ENCODE measurements at places on chromosomes 2 and 18.

DNA sequence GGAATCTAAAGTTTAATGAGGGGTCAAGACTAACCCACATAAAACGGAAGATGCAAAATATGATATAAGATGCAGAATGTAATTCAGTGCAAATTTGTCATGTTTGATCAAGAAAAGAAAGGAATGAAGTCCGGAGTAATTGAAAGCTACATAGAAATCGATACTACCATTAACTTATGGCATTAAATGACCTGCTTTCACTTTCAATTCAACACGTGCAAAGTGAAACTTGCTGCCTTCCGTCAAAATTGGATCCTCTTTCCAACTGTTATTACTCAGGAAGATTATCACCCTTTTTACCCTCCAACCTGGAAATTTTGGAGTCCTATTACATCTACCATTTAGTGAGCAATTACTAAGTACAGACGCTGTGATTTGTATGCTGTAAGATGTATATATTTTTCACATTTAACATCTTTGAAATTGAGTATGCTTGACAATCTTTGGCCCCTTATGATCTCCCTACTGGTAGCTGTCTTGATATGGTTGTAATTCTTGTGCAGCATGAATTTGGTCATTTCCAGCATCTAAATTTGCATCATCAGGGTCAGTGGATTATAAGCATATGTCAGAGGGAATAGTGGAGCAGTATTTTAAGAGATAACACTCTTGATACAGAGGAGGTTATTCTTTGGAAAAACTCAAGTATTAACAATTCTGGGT lies 18.6 kb downstream of the UNC80 start:
- DNase-seq: no peak

GRCh38 chr2:191675807-191676721 lies 1.9 kb upstream of the NABP1 start:
- DNase-seq: no peak

GRCh38 chr2:175181877-175182308 lies 383 bp upstream of the ATP5MC3 start:
- DNase-seq: no peak

- DNase-seq: no peak
These were observed 27.2 kb downstream of the CDKL4 start for GRCh38 chr2:39216346-39217191.

DNA sequence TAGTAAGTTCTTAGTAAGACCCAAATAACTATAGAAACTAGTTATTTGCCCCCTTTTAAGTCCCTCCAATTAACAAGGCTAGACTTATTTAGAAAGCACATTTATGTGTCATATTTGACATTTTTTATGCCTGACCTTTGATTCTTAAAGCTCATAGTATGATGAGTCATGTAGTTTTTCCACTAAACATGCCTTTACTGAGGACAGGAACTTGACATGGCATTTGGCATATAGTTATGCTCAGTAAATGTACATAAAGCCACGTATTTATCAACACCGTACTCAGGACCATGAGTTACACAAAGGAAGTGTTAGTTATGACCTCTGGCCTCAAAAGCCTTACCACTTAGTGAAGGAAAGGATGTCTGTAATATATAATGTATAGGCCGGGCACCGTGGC lies 78.9 kb downstream of the GNAL start:
- DNase-seq: no peak

DNA sequence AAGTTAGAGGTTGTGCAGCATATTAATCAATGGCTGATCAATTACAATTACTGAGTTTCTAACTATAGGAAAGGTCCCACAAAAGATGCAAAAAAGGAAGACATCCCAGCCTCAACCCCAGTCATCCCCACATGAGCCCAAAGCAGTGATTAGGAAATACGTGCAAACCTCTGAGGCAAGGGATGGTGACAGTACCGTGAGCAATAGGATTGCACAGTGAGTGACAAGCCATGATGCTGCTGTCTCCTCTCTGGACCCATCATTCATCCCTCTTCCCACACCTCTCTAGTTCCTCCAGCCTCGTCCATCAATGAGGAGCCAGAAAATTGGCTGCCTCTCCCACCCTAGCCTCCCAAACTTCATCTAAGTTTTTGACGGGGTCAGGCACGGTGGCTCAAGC lies 4.0 kb upstream of the SLC11A1 start:
- no peak for DNase-seq

DNA sequence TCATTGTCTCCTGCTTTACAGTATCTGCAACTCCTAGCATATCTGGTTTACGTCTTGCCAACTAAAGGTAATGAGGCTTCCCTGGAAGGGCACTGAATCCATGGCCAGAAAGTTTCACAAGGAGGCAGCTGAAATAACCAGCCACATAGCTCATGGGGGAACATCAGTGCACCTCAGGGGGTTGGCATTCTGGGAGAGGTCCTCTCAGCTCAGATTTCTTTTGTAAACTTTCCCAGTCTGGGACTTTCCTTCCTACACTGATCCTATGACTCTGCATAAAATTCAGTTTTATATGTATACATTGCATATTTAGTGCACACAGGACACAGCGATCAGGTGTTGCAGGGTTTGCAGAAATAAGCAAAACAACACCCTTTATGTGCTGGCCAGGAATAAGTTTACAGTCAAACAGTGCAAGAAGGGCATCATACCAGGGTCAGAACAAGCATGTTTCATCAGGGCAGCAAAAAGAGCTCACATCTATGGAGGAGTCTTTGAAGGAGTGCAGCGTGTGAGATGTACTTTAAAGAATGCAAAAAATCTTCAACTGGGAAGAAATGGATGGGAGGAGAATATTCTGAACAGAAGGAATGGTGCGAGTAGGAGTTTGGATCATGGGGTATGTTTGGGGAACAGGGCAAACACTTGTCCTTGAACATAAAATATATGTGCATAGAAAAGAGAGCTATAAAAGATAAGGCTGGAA lies 240.6 kb upstream of the RAB12 start:
- DNase-seq: no peak

GRCh38 chr2:46047290-46047689 lies 249.9 kb upstream of the EPAS1 start:
- no peak for DNase-seq

GRCh38 chr2:192215096-192215877 lies 20.6 kb upstream of the TMEFF2 start:
- no peak for DNase-seq

- no peak for DNase-seq
These were observed 182.1 kb upstream of the SIX2 start for GRCh38 chr2:45191146-45191863.

- no peak for DNase-seq
These were observed 36.6 kb downstream of the RPL31 start for GRCh38 chr2:101038455-101039255.

DNA sequence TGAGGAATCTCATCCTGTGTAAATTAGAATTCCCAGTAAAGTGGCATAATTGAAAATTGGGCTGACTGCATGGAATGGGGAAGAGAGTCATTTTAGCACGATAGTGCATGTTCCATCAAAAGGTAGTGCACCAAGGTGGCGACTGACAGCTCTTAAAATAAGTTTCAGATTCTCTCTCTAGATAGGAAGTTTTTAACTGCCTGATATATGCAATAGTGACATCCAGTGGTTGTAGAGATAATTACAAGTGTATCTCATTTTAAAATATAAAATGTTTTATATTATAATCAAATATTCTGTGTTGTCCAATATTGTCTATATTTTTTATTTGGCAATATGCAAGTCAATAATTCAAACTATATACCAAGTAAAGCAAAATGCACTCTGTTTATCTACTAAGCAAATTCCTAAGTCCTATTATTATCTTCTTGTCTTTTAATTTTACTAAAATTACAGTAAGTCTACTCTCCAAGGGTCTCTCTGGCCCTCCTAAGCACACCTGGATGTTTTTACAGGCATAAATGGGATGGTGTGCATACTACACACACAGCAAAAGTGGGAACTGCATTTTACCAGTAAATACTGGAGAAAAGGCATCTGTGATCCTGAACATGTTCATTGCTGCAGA lies 397.7 kb upstream of the HNRNPA3 start:
- no peak for DNase-seq

DNA sequence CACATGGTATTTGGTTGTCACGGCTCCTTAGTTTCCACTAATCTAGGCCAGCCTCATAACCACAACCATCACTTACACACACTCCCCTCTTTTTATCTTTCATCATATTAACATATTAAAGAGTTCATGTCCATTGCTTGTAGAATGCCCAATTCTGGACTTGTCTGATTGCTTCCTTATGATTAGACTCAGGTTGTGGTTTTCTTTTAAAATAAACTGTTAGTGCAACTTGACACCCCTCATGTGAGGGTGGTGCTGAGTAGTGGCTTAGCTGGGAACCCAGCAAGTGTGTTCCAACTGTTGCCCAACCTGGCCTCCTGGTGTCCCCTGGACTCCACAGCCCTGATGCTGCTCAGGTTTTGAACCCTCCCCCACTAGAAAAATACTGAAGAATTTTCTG lies 20.1 kb upstream of the CD207 start:
- DNase-seq: no peak

Measured in cortex of kidney (tissue), 1 donor.